ENCODE measurements at places on chromosomes 4 and X.

- no peak for DNase-seq
Observed at GRCh38 chr4:182640932-182641331, 276.3 kb downstream of the DCTD start.

DNA sequence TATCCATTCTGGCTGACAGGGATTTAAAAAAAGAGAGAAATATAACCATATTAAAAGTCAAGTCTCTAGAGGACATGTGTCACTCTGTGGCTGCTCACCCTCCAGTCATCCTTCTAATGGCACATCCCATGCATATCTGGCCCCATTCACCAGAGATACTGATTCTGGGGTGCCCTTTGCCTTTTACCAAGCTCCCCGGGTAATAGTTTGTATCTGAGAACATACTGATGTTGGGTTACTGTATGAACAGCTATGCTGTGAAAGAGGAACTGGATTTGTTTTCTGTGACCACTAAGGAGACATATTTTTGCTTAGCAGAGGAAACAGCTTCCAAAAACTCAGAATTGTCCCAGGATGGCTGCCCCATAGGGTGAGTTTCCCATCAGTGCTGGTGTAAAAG, 56.0 kb downstream of the SAT1 start:
- DNase-seq = no peak

DNA sequence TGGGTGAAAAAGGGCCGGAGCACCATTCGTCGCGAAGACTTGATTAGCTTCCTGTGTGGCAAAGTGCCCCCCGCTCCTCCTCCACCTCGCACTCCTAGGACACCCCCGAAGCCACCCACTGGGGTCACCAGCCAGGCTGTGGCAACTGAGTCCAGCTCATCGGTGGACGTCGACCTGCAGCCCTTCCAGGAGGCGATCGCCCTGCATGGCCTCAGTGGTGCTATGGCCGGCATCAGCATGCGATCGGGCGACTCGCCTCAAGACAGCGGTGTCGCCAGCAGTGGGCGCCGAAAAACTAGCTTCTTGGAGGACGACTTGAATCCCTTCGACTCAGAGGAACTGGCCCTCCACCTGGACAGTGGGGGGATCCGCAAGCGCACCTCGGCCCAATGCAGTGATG, 126.8 kb upstream of the CXorf66 start:
- DNase-seq = no peak

DNA sequence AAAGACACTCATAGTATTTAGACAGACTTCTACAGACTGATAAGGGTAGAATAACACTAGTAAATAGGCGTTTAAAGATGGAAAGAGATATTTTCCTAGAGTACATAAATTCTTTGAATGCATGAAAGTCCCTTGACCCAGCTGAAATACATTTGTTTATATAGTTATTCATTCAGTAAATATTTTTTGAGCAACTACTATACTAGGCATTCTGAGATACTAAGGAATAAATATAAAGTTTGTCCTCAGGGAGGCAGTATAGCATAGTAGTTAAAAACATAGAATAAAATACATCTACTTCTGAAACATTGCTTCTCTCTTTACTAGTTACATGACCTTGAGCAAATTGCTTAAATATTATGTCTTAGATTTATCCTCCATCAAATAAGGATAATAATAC, 27.4 kb downstream of the HMGN5 start:
- DNase-seq = peak; percentile 6

GRCh38 chrX:86039625-86040568, 7.5 kb downstream of the CHM start:
- DNase-seq = no peak

DNA sequence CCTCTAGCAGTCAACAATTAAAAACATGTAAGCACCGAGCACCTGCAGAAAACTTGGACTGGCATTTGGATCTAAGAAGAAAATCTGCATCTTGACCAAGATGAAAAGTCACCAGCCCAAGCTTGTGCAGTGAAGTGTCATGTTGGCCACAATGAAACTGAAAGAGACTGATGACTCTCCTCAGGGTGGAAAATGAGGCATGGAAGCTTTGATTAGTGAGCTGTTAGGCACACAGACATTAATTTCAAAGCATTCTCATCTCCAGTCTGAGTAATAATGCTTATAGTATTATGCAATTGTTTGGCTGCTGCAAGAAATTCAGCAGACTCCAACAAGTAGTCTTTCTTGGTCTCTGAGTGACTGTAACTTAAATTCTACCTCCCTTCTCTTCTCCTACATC, 150.1 kb downstream of the AR start:
- DNase-seq = peak; percentile 10

GRCh38 chr4:1763070-1763549, 30.0 kb upstream of the FGFR3 start:
- no peak for DNase-seq

DNA sequence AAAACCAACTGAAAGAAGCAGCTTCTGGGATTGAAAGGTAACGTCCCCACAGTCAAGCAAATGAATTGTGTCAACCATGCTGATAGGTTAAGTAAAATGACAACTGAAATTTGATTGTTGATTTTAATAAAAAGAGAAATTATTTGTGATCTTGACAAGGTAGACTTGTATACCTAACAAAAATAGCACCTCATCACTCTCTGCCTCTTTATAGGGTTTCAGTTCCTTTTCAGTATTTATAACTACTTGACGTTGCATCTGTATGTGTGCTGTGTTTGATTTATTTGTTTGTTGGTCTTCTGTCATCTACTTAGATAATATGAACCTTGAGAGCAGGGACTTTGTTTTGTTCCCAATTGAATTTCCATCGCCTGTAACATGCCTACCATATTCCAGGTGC, 7.9 kb upstream of the PPP3CA start:
- no peak for DNase-seq

DNA sequence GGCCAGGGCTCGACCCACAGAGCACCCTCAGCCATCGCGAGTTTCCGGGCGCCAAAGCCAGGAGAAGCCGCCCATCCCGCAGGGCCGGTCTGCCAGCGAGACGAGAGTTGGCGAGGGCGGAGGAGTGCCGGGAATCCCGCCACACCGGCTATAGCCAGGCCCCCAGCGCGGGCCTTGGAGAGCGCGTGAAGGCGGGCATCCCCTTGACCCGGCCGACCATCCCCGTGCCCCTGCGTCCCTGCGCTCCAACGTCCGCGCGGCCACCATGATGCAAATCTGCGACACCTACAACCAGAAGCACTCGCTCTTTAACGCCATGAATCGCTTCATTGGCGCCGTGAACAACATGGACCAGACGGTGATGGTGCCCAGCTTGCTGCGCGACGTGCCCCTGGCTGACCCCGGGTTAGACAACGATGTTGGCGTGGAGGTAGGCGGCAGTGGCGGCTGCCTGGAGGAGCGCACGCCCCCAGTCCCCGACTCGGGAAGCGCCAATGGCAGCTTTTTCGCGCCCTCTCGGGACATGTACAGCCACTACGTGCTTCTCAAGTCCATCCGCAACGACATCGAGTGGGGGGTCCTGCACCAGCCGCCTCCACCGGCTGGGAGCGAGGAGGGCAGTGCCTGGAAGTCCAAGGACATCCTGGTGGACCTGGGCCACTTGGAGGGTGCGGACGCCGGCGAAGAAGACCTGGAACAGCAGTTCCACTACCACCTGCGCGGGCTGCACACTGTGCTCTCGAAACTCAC, 3.6 kb downstream of the MID1IP1 start:
- DNase-seq = no peak

Data from fibroblast of lung (primary cell).